ENCODE measurements at places on chromosomes 3 and 15.

DNA sequence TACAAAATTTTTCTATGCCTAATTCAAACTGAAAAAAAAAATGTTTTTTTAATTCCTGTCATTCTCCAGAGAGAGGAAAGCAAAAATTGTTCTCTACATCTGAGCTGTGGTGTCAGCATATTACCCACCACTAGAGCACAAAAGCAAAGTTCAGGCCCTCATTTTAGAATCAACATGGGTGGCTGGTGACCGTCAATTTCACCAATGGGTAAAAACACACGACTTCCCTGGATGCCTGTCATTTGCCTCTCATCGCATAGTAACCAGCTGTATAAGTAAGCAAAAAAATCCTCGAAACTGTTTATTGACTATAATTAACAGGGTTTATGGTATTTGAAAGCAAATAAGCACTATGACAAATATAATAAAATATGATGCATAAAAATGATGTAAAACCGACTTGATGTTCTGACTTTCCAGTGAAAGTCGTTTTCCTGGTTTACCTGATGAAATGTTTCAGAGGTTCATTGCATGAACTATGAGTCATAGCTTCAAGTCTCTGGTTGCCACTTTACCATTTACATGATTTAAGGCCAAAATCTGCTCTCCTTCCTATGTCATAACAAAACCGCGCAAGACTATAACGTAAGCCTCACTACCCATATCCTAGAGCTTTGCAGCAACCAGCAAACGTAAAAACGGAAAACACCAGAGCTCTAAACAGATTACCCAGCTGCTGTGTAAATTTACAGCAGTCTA lies 60.5 kb downstream of the THBS1 start:
- no peak for DNase-seq

GRCh38 chr3:113287111-113287802 lies 75.9 kb downstream of the BOC start:
- DNase-seq: no peak

DNA sequence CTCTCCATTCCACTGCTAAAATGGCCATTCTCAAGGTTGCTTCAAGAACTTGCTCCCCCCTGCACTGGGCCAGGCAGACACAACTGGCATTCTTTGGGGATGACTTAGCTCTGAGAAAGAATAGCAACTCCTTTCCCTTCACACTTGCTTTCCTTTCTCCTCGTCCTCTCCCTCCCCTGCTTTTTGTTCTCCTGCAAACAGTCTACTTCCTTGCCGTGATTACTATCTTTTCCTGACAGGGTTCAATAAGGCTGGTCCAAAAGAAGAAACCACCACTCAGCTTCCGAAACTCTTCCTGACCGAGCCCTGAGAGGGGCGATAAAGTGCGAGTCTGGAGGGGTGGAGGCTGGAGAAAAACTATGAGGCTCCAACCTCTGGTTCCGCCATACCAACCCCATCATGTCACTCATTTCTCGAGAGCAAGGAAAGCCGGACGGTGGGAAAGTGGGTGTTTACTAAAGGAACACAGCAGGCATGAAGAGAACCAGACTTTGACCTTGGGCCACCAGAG lies 5.0 kb downstream of the AMOTL2 start:
- DNase-seq: no peak

GRCh38 chr15:93987068-93987467 lies 244.3 kb upstream of the MCTP2 start:
- no peak for DNase-seq

GRCh38 chr3:102037209-102037608 lies 187.9 kb downstream of the NFKBIZ start:
- no peak for DNase-seq
